ENCODE measurements at places on chromosomes 1 and 21.

DNA sequence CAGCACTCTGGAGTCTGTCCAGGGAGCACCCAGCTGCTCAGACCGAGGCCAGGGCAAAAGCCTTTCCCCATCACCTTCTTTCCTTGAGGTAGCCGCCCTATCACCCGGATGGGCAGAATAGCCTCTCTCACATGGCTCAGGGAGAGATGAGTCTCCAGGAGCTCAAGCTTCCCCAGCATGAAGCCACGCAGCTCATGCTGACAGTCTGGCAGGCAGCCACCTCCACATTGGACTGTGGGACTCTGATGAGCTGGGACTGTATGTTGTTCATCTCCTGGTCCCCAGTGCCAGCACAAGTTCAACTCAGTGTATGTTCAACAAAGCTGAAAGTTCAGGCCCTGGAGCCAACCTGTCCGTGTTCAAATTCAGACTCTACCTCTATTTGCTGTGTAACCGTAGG, 75.2 kb upstream of the ZC3H12A start:
- peak; percentile 35 for DNase-seq

GRCh38 chr1:178353524-178353923, 143.2 kb downstream of the CLEC20A start:
- no peak for DNase-seq

DNA sequence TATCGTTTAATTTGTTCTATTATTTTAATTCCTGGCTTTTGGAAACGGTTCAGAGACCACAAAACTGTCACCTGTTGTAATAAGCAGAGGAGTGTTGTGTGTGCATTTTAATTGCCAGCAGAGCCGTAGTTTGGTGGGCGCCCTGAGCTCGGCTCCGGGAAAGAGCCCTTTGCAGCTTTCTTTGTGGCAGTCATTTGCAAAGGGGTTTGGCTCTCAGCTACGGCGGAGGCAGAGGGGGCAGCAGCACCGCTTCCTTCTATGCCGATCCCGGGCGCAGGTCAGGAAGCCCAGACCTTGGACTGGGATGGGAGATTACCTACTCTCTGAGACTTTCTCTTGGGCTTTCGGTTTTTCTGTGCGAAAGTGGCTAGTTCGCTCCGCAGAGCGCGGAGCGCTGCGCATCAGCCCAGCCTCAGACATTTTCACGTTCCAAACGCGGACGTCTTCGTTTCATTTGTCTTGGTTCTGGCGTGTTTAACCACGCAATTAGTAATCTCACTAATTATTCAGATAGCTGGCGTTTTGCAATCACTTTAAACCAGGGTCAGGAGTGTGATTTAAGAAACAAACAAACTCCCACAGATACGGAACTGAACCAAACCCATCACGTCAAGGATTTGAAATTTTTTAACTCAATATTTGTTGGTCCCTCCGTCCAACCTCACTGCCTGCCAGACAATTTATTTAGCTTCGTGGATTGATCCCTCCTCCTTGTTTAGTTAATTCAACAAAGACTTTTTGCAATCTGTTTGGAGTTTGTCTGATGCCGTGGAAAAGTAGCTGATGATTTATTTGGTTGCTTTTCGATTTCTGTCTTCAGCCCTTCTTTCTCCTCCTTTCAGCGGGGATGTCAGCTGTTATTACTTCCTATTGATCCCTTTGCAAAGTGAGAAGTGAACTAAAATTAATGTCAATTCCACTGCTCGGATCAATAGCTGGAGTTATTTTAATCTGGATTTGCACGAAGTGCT, 3.9 kb downstream of the RNF220 start:
- DNase-seq: no peak

DNA sequence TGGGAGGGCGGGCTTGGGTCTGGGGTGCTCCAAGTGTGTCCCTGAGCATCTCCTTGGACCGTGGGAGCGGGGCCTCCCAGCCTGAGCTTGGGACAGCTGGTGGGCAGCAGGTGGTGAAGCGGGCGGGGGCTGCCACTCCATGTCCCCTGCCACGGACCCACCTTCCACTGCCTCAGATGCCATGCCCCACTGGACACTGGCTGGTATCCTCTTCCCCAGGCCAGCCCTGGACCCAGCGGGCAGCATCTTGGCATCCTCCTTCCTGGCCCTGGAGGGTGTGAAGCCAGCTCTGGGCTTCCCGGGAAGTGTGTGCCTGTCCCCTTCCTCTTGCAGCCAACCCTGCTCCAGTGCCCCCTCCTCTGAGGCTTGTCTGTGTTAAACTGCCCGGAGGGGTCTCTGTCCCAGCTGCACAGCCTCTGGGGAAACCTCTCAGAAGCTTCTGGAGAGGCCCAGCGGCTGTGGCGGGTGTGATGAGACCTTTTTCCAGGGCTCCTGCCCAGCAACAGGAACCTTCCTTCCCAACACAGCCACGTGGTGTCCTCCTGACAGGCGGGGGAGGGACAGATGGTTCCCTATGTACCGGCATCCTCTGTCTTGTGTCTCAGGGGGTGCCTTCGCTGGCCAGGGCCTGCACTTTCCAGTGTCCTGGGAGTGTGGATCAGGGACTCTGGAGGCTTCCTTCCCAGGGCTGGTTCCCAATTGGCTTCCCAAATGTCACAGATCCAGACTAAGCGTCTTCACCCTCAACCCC, 81.6 kb upstream of the DISP3 start:
- no peak for DNase-seq

DNA sequence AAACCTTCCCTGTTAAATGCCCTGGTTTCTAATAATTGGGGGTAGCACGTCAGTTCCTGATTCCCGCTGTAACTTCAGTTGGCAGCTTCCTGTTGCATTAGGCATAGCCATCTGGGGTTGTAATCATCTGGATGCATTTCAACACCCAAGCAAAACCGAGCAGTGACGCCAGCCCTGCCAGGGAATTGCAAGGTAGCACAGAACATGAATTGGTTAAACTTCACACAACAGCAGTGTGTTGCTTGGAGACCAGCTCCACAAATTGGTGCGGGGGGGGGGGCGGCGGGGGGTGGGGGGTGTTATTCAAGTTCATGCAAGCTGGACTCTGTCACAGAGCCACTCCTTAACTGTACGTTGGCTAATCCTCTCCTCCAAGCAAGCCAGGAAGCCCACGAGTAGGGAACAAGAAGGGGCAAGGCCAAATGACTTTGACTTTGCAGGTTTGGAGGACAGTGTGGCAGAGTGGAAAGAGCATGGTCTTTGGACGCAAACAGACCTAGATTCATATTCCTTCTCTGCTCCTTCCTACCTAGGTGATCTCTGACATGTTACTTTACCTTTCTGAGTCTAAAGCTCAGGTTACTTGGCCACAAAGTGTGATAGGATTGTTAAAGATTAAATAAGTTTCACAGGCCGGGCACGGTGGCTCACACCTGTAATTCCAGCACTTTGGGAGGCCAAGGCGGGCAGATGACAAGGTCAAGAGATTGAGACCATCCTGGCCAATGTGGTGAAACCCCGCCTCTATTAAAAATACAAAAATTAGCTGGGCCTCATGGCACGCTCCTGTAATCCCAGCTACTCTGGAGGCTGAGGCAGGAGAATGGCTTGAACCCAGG, 4.7 kb downstream of the LAX1 start:
- DNase-seq: peak; percentile 16

DNA sequence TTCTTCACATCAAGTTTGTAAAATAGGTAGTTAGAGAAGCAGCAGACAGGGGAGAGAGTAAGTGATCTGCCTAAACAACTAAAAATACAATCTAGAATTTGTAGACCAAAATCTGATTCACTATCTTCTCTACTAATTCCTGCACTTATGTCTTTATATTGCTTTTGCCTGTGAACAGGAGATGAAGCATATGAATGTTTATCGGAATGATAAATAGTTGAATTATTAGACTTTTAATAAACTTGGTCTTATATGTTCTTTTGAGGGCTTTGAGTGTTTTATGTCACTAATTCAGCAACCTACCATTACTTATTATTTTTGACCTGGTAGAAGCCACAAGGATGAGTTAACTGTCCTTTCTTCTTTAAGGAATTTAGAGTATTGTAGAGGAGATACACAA, 2.3 kb downstream of the DESI2 start:
- no peak for DNase-seq

- no peak for DNase-seq
These were observed 13.7 kb downstream of the ZBTB17 start for GRCh38 chr1:15962176-15962575.

DNA sequence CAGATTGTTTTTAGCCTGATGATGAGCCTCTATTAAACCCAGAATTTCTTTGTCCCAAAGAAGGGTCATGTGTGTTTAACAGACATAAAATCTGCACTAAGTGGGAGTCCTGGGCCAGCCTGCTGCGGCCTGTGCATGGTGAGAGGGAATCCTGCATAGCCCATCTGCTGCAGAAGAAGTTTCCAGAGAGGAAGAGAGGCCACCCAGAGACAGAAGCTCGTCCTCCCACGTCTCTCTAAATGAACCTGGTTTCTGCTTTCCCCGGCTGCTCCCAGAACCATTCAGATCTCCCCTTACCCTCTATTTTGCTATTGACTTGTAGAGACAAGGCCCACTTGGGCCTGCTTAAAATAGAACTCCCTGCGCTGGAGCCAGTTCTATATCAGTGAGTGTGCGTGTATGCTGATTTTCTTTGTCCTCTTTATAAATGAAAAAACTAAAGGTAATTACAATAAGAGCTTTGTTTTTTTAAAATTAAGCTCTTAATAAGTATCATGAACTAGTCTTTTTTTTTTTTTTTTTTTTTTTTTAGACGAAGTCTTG, 142.8 kb upstream of the RAB4A start:
- no peak for DNase-seq

- DNase-seq: no peak
These were observed 60.7 kb downstream of the FAAP20 start for GRCh38 chr1:2133879-2134215.

- no peak for DNase-seq
These were observed 29.8 kb downstream of the WDR3 start for GRCh38 chr1:117959364-117959763.

- DNase-seq: no peak
These were observed 726 bp downstream of the TACSTD2 start for GRCh38 chr1:58576325-58576726.

DNA sequence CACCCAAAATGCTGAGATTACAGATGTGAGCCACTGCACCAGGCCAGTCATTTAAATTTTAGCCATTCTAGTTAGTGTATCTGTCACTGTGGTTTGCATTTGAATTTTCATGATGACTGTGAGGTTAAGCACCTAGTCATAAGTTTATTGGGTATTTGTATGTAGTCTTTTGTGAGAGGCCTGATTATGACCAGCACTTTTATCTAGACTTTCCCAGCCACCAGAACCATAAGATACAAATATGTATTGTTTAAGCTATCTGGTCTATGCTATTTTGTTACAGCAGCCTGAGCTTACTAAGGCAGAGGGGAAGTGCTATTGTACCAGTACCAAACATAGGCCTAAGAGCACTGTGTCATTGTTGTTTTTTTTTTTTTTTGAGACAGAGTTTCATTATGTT, 19.9 kb upstream of the DNAJC6 start:
- DNase-seq: no peak

DNA sequence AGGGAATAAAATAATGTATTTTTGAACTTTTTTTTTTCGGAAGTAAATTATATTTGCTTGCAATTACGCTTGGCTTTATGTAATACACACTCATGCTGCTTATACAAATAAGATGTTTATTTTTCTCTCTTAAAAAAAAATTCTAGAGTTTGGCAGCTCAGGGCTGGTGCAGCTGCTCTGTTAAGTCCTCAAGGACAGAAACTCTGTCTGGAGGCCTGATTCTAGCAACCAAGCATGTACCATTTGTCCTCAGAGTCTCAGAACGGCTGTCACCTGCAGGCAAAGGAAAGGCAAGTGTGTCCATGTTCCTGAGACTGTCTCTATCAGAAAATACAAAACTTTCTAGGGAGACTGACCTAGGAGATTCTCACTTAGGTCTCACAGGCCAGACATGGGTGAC, 23.2 kb upstream of the CLDN17 start:
- DNase-seq: no peak

DNA sequence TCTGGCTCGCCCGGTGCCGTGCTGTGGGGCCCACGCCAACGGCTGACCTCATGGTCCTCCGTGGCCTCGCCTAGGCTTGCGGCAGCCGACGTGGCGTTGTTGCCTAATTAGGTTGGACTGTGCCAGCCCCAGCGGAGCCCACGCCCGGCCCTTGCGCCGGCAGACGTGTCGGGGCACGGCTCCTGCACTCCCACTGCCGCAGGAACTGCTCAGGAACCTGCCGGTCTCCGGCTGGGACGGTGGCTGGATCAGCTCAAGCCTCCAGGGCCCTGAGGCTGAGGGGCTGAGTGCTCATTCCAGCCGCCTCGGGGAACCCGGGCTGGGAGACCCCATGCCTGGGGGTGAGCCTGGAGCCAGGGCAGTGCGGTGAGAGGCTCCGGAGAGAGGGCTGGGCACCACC, 16.1 kb upstream of the PEX10 start:
- no peak for DNase-seq

DNA sequence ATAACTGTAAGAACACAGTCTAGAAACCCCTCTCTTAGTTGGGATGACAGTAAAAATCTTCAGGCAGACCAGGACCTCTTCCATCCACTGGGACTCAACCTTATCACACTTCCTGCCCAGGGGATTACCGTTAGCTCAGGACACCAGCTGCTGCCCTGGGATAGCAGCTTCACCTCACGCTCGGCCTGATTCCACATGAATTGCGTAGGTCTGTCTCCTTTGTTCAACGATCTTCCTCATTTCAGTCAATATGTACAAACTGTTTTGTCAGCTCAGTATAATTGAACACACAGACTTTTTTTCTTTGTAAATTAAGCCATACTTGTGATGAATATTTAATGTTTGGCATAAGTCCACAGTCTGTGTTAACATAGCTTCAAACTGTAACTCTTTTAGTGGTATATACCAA, 290.4 kb downstream of the GRIK1 start:
- no peak for DNase-seq

GRCh38 chr1:29527314-29528004, 291.1 kb downstream of the PTPRU start:
- no peak for DNase-seq
